NCI-H774 (cell line): ENCODE measurements at places on chromosomes 3 and 15.

DNA sequence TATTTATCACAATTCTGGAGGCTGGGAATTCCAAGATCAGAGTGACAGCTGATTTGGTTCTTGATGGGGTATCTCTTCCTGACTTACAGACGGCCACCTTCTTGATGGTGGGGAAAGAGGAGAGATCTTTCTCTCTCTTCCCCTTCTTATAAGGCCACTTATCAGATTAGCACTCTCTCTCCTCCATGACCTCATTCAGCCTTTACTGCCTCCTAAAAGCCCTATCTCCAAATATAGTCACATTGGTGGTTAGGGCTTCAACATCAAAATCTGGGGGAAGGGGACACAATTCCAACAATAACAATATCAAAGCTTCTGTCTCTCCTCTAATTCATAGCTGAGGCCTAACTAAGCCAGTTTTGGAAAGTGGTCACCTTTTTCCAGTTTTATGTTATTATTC, 91.7 kb upstream of the MBNL1 start:
- DNase-seq, result no peak

- no peak for DNase-seq
Observed at GRCh38 chr3:69160107-69160506, 37.7 kb upstream of the LMOD3 start.

DNA sequence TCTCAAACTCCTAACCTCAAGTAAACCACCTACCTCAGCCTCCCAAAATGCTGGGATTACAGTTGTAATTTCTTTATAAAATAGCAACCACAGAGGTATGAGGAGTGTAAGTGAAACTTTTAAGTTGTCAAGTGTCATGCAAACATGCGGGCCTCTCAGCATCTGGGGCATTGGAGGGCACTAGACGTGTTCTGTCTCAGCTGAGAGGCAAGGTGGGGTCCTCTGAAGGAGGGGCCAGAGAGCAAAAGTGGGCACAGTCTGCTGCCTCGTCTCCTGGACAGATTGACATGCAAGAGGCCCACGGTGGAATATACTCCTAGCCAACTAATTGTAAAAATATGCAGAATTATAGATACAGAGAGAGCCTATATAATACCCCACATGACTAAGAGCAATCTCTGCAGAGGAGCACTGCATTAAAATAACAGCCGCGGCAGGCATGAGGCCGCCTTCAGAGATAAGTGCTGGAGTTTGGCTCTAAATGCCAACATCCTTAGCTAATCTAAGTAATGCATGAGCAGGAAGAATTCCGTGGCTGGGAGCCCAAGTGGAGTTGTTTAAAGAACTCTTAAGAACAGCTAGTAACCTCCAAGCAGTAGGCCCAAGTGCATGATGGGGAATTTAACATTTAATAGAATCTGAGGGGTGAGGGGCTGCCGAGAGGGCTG, 87.8 kb upstream of the RNU6-1 start:
- no peak for DNase-seq

GRCh38 chr3:171088496-171088895, 62.0 kb upstream of the SLC2A2 start:
- no peak for DNase-seq

DNA sequence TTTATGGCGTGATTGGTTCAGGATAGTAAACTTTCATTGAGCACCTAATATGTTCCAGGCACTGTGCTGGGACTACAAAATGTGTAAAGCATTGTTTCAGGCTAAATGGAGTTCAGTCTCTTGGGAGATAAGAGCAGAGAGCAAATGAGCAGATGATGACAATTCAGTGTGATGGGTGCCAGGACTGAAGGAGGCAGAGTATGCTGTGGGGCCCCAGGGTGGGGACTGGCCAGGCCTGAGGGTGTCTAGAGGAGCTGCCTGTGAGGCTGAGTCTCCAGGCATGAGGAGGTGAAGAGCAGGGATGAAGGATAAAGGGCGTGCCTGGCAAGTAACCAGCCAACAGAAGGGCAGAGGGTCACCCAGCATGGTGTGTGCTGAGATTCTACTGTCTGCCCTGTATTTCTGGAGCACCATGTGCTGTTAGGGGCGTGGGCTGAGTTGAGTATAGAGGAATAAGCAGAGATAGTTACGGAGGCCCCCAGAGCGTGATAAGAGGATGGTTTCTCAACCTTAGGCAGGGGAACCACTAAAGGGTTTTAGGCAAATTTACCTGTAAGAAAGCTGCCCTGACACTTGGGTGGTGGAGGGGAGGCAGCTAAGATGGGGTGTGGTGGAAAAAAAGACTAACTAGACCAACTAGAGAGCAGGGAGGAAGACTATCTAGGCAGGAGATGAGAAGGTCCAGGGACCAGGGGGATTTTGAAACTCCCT, 38.5 kb downstream of the EPHB1 start:
- no peak for DNase-seq

DNA sequence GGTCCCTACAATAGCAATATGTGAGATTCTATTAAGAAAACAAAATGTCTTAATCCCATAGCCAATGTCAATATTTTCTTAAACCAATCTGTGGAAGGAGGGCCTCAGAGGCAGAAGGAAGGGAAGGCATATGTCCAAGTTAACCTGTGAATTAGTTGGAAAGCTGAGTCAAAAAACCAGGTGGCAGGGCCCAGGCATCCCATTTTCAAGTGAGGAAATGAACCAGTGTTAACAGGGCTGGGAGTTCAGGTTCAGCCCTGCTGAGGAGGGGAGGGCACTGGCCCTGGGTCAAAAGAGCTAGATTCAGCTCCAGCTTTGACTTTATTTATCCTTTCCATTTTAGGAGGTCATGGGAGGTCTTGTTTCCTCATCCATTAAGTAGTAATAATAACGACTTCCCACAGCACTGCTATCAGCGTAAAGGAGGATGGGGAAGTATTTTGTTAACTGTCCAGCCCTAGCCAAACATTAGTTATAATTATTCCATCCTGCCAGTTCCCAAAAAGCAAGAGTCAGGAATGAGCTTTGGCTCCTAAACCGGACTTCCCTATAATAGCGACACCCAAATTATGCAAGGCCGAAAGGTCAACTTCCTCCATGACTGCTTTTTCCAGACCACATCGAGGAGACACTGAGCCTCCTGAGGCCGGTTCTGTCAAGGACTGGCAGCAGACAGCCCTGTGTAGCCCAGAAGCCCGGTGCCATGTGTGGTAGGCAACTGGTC, 3.2 kb downstream of the MASP1 start:
- DNase-seq, result no peak

DNA sequence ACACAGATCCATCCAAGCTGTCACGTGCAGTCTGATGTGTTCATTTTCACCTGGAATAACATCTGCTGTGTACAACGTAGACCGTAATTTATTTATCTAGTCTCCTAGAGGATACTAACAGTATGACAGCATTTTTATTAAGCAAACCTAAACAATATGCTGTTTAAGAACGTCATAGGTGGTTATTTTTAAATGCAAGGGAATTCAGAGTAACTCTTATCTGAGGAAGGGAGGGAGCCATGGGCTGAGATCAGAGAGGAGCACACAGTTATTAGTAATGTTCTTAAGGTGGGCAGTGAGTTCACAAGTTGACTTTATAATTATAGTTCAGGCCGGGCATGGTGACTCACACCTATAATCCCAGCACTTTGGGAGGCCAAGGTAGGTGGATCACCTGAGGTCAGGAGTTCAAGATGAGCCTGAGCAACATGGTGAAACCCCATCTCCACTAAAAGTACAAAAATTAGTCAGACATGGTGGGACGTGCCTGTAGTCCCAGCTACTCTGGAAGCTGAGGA, 193.6 kb downstream of the UACA start:
- no peak for DNase-seq

DNA sequence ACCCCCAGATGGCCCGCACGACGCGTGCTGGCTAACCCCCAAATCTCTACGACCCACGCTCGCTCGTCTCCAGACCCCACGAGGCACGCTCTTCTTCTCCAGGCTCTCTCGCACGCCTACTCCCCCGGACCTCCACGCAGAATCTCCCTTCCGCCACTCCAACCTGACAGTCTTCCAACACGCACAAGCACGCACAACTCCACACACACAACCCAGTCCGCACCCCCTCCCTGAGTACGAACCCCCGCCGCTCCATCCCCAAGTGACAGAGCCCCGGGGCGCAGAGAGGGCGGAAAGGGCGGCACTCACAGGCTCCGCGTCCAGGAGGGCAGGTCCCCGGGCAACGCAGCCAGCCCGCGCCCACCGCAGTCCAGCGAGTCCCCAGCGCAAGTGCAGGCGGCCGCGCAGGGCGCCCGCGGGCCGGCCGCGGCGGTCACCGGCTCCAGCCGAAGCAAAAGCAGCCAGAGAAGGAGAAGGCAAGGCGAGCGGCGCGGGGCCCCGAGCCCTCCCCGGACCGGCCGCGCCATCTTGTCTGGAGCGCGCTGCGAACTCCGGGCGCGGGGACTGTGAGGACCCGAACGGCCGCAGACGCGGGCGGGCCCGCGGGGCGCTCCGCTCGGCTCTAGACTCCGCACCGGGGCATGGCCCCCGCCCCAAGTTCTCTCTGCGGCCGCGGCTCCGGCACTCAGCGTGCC, 794 bp downstream of the LRIG1 start:
- no peak for DNase-seq

- DNase-seq, result no peak
Observed at GRCh38 chr3:143171141-143171980, 51.8 kb downstream of the CHST2 start.

DNA sequence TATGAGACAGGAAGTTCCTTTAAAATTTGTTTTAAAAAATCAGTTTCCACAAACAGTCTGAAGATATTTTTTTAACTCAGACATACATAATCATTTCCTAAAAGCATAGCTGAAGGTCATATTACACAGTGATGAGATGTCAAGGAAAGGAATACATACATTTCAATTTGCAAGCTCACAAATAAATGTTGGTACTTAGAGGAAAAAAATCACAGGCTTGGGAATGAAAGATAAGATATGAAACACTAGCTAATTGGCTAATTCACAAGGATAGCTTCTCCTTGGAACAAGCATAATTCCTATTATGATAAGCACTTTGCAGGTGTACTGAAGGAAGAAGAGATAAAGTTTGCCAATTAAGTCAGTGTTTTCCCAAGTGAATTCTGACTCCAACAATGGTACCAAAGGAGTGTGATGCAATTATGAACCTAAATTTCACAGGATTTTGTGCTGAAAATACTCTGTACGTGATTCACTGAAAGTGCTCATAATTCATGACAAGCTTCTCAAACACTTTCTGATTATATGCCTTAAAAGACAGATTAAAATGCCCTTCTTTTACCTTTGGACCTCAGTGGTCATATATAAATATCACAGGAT, 112.4 kb downstream of the FRMD5 start:
- no peak for DNase-seq
